ENCODE measurements at places on chromosomes 5 and 9.
A peak's percentile ranks its signal among the peaks of the same experiment; 100 is the strongest.

GRCh38 chr5:113490317-113490716 is 2.1 kb upstream of the MCC start:
- DNase-seq = no peak

- peak; percentile 44 for DNase-seq
These were observed 123.0 kb upstream of the FSTL4 start for GRCh38 chr5:133735346-133735745.

DNA sequence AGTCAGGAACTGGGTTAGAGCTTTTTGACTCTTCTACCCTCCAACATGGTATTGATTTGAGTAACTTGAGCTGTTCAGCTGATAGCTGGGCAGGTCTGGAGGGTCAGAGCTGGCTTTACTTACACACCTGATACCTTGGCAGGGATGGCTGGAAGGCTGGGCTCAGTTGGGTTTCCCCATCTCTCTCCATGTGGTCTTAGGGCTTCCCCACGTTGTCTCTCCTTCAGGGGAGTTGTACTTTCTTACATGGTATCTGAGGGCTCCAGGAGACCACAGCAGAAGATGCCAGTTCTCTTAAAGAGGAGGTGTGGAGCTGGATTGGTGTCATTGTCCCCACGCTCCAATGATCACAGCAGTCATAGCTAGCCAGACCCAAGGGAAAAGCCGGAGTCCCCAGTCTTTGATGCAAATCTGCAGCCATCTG is 25.6 kb downstream of the ISOC1 start:
- no peak for DNase-seq

- no peak for DNase-seq
These were observed 125.3 kb upstream of the RASEF start for GRCh38 chr9:83188277-83188676.

GRCh38 chr5:6251565-6252102 is 126.7 kb downstream of the MED10 start:
- DNase-seq = no peak

GRCh38 chr5:14659821-14660607 is 4.5 kb upstream of the OTULIN start:
- DNase-seq = no peak

DNA sequence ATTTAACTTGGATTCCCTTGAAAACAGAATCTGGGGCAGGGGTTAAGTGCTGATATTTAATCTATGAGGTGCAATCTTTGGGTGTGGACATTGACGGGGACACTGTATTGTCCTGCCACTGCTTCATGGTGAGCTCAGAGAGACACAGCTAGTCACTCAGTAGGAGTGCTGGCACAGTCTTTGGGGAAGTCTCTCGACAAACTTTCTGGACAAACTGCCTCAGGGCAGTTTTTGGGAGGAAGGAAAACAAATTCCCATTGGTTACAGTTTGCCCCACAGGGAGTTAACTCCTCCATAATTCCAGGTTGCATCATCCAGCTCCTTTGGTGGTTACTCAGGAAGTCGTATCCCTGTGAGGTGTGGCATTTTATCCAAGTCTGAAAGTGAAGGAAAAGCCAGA is 17.9 kb downstream of the HNRNPK start:
- no peak for DNase-seq

DNA sequence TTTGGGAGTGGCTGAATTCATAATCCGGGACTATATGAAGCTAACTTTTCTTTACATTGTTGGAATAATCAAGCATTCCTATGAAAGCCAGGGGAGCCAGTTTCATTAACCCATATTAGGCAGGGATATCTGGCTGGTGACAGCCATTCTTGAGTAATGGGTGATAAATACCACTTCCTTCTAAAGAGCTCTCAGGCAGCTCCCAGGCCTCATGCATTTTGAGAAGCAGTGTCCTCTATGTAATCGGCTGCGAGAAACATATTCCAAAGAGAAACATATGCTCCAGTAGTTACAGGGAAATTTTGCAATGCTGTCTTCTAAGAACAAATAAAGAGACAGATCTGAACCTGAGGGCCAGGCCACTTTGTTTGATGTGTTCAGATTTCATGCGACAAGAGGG is 83.1 kb downstream of the MSX2 start:
- DNase-seq = no peak

DNA sequence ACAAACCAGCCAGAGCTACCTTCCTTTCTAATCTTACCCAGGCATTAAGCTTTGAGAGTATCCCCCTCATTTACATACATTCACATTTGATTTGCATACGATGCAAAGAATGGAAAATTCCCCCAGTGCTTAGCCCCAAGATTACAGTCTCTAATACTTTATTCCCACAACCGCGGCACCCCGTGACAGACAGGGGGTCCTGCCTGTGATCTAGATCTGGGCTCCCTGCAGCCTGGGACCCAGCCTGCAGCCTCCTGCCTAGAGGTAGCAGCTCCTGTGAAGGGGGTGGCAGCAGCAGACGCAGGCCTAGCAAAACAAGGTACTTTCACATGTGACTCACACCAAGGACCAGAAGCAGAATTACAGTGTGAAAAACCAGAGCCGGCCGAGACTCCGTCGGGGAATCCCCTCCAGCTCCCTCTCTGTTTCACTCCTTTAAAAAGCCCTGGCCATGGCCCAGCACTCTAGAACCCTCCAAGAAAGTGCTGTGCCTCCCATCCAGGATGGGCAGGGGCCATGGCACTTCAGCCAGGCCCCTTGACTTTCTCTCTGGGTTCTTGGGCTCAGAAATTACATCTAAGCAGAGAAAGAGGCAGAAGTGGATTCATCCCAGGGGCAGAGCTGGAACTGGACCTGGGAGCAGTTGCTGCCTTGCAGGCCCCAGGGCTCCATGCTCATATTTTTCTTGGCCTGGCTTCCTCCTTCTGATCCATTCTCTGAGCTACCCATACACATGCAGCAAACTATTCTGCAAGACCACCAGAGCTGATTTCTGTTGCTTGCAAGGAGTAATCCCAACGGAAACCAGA is 14.0 kb upstream of the TCF7 start:
- no peak for DNase-seq

DNA sequence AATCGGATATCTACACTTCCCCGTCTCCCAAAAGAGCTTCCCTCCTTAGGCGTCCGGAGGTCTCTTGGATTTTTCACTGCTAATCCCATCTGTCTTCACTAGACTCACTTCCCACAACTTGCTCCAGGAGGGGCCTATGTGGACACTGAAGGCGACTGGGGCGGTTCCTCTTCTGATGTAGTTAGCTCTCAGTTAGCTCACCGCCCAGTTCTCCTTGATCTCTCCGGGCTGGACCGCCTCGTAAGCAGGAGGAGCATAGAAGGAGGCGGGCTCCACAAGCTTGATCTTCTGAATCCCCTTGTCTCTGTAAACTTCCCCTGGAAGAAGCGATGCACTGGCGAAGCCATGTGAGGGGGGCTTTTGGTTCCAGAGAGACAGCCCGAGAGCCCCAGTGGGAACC is 112.0 kb upstream of the SELENOP start:
- no peak for DNase-seq

- no peak for DNase-seq
These were observed 30.8 kb downstream of the LIX1 start for GRCh38 chr5:97111616-97112015.

DNA sequence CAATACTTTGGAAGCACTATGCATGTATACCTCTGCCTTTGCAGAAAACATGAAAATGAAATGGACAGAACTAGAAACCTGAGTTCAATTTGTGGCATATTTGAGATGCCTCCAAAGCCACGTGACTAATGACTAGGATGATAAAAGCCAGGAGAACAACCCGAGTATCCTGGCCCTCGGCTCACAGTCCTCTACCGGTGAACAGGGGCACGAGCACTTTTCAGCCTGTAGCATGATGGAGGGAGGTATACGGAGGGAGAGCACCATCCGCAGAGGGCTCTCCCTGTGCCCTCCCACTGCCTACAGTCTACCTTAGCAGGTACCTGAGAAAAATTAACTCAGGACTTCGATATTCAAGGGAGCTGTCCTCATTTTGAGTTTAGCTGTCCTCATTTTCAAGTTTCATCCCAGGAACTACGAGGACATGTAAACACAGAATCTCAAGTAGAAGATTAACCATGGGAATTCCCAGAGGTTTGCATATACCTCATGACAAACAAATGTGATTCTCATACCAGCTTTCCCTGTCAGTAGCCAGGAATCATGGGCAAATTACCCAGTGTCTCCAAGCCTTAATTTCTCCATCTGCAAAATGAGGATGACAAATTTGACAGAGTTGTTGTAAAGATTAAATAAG is 249.3 kb downstream of the DNAH5 start:
- DNase-seq = no peak

DNA sequence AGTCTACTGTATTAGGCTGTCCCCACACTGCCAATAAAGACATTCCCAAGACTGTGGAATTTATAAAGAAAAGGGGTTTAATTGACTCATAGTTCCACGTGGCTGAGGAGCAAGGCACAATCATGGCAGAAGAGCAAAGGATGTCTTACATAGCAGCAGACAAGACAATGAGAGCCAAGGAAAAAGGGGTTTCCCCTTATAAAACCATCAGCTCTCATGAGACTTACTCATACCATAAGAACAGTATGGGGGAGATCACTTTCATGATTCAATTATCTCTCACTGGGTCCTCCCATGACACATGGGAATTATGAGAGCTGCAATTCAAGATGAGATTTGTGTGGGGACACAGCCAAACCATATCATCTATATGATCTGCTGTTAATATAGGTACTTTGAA is 14.8 kb upstream of the FSTL4 start:
- no peak for DNase-seq

DNA sequence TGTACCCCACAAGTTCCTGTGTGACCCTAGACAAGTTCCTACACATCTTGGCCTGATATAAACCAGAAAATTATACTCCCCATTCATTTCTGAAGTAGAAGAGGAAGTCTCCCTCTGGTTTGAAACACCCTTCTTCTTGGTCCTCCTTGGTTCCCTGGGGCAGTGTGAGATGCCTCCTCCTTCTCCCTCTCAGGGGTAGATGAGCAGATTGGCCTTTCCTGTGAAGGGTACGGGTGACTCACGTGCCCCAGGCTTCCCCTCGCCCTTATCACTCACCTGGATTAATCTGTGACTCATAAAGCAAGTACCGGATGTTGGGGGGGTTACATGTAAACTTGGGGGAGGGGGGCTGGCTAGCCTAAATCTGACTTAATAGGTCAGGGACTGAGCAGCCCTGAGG is 11.1 kb upstream of the AQP3 start:
- DNase-seq = peak; percentile 30

- DNase-seq = no peak
These were observed 103.4 kb upstream of the RASEF start for GRCh38 chr9:83166372-83166771.

DNA sequence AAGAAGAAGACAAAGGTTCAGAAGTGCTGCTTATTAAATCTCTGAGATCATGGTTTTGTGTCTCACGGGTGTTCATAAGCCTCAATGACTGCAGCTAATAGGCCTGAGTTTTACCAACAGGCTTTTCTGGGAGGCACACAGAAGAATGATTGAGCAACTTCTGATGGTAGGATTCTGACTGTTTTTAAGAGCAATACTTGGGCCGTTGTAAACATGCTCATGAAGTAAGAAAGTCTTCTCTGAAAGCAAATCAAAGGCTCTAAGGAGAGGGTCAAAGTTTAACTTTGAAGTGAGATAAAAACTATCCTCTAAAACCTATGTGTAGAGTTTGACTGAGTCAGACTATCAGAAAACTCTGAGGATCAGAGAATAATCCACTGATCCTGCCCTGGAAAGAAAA is 390.9 kb upstream of the DAB2 start:
- no peak for DNase-seq

DNA sequence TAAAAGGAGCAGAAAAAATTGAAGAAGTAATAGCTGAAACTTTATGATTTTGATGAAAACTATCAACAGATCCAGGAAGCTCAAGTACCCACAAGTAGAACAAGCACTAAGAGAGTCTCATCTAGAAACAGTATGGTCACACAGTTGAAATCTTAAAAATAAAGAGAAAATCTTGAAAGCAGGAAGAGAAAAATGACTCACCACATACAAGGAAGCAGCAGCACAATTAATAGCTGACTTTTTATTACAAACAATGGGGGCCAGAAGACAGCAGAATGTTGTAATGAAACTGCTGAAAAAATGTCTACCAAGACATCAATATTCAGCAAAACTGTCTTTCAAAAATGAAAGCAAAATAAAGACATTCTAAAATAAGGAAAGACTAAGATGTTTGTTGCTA is 1108.3 kb upstream of the DMAC1 start:
- no peak for DNase-seq

- DNase-seq = no peak
These were observed 40.3 kb downstream of the MAP1B start for GRCh38 chr5:72147569-72147968.

DNA sequence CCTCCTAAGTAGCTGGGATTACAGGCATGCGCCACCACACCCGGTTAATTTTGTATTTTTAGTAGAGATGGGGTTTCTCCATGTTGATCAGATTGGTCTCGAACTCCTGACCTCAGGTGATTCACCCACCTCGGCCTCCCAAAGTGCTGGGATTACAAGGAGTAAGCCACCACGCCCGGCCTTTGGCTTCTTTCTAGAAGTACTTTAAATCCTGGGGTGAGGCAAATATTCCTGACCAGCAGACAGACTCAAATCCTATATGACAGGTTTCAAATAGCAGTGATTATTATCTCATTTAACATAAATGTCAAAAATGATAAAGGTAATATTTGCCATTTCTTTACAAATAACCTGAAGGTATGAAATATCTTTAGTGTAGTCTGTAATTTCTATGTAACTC is 35.6 kb downstream of the ABHD17B start:
- DNase-seq = no peak

- no peak for DNase-seq
These were observed 827.2 kb downstream of the MTRR start for GRCh38 chr5:8695902-8696845.

DNA sequence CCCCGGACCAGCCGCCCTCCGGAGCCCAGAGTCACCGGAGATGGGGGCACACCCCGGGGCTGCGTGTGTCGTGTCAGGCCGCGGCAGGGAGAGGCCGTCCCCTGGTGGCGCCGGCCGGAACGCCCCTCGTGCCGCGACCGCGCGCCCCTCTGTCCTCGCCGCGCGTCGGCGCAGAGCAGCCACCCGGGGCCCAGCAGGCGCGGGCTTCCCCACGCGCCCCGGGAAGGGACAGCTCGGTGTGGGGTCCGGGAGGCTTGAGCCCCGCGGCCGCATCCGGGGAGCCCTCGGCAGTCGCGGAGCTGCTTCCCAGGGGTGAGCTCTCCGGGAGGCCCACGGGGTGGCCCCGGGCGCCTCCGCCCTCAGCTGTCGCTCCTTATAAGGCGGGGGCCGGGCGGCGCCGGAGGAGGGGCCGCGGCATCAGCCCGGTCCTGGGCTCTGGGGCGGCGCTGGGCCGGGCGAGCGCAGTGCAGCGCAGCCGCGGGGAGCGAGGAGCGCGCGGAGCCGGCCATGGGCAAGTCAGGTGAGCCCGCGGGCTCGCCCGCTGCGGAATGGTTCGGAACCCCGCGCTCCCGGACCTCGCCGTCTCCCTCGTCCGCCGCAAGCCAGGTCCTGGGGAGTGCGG is at the start of gene GLIPR2:
TSS of gene GLIPR2 (plus strand) at position 462 of the 622 bp plus-strand sequence. CDS start at position 508, 46 bp downstream.
- peak; percentile 79 for DNase-seq

DNA sequence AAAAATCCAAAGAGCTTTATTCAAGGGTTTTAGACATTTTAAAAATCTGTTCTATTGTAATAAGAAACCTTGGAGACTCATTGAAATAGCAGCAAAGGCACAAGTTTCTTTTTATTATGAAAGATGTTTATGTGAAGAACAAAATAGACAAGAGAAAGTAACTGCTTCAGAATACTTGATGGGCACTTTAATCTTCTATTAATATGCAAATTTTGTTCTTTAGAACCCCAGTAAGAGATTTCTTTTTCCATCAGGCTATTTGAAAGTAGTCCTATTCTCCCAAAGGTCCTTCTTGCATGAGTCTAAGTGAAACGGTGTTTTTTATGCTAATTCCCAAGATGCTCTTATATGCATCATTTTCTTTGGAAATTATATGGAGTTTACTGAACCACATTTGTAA is 602.0 kb downstream of the EFNA5 start:
- DNase-seq = no peak

Measured in HTR-8/SVneo (cell line).